ENCODE measurements at places on chromosomes 13 and 19.

DNA sequence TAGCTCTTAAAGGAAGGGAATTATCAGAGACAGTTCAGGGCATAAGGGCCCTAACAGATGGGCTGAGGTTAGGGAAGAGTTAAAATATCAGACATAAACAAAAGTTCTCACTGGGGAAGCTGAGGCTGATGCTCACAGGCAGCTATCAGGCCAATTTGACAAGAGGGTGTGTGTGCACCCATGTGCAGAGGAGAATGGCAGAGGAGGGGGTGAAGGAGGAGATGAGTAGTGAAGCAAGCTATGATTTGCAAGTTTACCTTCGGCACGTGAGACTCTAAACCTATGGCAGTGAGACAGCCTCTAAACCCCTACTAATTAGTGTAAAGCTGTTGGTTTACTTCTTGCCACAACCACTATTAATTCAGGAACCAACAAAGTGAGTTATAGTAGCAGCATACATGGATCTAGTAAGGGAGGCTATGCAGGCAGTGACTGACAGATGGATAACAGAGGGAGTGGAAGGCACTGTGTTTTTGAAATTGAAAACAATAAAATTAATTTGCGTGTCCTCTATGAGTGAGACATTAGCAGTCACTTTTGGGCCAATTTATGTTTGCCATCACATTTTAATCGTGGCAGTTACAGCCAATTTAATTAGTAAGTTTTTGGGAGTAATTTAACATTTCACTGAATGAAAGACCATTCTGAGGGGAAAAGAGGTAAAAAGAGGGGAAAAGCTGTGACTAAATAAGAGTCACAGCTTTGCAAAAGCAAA is 99.6 kb upstream of the HTR2A start:
- DNase-seq, result no peak

- DNase-seq, result no peak
Observed at GRCh38 chr13:113321546-113321945, 24.5 kb downstream of the LAMP1 start.

GRCh38 chr13:99656844-99657381 is 155.6 kb downstream of the TM9SF2 start:
- no peak for DNase-seq

GRCh38 chr13:46077265-46077664 is 24.7 kb upstream of the ZC3H13 start:
- DNase-seq, result no peak

DNA sequence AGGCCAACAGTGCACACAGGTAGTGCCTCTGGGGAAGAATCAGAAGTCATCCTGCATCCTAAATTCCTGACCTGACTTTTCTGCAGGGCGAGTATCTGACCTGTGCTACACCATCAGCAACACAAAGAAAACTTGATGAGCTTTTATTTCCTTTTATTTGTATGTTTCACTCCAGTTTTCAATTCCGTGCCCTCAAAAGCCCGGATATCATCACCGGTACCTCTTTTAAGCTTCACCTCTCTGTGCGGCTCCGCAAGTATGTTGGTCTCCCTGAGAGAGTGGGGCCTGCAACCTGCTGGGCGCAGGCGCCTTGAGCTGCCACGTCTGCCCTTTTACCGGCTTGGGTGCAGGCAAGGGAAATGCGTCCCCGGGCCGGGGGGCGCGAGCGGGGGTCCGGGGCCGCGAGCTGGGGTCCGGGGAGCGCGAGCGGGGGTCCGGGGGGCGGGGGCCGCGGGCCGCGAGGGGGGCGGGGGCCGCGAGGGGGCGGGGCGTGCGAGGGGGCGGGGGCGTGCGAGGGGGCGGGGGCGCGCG is 4.3 kb upstream of the DUXA start:
- DNase-seq, result no peak

- DNase-seq, result no peak
Observed at GRCh38 chr19:33678796-33679585, 57.2 kb downstream of the CHST8 start.

DNA sequence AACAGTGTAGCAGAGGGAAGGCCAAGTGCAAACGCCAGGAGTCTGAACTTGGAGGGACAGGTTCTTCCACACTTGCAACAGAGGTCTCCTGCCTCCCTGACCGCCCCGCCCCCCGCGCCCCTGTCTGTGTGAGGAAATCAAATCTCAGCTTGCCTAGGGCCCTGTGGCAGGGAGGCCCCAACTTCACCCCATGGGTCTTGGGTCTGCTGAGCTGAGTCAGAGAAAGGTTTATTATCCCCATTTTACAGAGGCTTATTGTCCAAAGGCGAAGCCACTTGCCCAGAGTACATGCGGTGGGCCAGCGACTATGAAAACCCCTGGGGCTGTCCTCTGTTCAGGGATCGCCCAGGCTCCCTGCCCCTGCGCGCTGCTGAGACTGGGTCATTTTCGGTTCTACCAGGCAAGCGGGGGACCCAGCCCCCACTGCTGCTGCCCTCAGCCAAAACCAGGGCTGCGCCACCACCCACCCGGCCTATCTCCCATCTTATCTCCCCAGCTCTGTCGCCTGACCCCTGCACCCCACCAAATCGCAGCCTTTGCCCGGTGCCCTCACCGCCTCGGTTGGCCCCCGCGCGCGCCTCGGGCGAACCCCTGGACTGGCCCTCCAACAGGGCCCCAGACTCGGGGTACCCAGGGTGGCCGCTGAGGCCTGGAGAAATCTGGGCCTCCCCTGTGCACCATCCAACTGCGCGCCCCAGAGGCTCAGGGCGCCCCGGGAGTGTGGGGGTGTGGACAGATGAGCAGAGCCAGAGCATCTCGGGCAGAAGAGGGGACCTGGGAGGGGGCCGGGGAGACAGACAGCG is 850 bp upstream of the CERS4 start:
- no peak for DNase-seq

DNA sequence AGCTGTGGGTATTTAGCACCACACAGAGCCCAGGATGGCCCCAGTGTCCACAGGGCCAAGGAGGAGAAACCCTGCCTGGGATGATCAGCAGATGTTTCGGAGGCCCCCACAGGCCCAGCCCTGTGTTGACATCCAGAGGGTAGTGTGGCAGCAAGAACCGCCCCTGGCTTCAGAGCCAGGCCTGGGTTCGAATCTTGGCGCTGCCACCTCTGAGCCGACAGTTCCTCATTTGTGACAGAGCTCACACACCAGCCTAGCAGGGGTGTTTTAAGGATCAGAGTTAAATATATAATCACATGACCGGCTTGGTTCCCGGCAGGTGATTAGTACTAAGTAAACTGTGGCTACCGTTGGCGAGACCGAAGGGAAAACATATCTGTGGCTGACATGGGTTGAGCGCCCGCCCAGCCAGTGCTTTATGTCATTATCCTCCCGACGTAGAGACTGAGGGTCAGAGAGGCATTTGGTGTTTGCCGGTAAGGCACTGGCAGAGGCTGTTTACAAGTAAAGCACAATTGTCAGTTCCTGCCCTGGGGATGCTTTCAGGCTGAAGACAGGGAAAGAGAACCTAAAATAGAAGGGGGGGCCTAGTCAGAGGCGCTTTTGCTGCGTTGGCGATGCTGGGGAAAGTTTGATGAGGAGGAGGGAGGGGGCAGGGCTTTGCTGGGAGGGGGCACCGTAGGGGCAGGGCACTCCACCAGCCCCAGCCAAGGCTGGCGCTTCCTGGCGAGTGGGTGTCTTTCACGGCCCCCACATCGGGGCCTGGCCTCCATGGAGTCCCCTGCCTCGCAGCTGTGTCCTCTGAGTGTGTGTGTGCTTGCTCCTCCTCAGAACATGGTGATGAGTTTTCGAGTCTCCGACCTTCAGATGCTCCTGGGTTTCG is 4.8 kb downstream of the PIAS4 start:
- no peak for DNase-seq

DNA sequence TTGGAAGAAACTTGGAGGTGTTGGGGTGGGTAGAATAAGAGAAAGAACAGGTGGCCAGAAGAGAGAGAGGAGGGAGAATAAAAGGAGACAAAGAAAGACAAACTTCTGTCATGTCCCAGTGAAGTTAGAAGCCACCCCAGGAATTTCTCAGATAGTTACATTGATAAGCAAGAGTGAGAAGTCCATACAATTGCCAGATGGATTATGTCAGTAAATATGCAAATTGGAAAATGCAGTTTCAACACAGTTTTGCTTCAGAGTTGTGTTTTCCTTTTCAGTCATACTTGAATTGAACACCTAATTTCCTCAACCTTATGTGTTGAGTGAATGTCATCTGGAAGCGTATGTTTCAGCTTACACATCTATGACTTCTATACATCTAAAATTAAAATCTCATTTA is 139.2 kb downstream of the RXFP2 start:
- no peak for DNase-seq

GRCh38 chr19:11375143-11375948 is 880 bp downstream of the SWSAP1 start:
- no peak for DNase-seq

GRCh38 chr13:53638040-53638439 is 609.4 kb downstream of the OLFM4 start:
- DNase-seq, result no peak

GRCh38 chr13:30338331-30338851 is 31.0 kb upstream of the KATNAL1 start:
- DNase-seq, result no peak

GRCh38 chr13:27487776-27488175 is 37.4 kb upstream of the MTIF3 start:
- DNase-seq, result no peak

DNA sequence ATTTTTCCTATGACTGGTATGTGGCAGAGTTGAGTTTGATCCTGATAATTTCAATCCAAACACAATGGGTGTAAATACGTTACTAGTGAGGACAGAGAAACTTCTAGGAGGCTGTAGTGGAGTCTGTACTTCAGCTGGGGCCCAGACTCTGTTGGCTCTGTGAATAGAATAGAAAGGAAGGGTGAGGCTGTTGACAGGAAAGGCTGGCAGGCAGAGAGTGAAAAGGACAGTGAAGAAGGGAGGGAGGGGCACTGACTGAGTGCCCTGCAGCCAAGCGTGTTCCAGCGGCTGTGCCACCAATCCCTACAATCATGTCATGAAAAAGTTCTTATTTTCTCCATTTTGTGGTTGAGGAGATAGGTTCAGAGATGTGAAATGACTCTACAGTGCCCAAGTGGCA is 80.5 kb downstream of the MBNL2 start:
- DNase-seq, result no peak

DNA sequence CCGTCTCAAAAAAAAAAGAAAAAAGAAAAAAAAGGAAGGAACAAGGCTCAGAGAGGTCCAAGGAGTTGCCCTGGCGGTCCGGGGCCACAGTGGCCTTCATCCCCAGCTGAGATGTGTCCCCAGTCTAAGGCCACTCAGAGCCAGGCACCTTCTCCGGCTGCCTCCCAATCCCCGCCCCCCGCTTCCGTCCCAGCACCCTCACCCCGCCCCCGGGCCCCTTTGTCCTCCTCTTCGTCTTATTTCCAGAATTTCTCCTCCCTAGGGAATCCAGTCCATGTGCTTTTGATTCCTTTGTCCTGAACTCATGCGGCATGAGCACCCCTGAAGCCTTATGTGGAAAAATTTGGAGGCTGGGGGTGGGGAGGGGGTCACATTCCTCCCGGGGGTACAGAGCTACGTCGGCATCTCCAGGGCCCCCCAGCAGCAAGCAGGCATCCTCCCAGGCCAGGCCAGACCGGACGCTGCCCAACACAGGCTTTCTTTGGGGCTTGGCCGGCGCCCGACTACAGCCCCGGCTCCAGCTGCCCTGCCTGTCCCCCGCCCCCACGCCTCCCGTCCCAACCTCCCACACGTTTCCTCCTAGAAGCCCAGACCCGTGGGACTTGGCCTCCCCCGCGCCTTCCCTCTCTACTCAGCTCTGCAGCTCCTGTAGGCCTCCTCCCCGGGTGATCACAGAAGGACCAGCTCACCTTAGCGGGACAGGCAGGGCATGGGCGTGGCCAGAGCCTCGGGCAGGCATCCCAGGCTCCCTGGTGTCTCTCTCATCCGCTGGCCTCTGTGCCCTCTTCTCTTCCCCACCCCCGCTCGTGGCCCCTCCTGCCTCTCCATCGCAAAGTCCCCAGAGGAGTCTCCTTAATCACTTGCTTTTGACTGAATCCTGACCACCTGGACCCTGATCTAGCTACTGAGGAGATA is 17.8 kb upstream of the ADGRE5 start:
- no peak for DNase-seq

Data from cortex of kidney (tissue), 1 donor.